Eye (tissue), 1 donor: ENCODE measurements at places on chromosomes 7 and 10.

- DNase-seq: peak; percentile 94
These were observed 22.6 kb upstream of the AKR1C3 start for GRCh38 chr10:5071411-5072198.

DNA sequence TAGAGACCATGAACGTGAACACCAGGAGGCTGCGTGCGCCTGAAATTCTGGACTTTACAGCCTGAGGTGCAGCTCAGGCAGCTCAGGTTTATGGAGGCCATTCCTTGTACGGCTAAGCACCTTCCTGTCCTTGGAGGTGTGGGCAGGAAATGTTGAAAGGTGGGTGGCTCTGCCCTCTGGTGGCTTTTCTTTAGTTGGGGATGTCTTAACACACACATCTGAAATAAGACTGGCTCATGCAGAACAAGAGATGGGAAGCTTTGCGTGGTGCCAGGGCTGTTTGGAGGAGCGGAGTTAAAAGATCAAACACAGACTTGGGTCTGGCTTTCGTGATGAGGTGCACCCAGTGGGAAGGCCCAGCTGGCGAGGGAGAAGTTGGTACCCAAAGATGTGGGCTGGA is 64.1 kb downstream of the DOCK1 start:
- no peak for DNase-seq

DNA sequence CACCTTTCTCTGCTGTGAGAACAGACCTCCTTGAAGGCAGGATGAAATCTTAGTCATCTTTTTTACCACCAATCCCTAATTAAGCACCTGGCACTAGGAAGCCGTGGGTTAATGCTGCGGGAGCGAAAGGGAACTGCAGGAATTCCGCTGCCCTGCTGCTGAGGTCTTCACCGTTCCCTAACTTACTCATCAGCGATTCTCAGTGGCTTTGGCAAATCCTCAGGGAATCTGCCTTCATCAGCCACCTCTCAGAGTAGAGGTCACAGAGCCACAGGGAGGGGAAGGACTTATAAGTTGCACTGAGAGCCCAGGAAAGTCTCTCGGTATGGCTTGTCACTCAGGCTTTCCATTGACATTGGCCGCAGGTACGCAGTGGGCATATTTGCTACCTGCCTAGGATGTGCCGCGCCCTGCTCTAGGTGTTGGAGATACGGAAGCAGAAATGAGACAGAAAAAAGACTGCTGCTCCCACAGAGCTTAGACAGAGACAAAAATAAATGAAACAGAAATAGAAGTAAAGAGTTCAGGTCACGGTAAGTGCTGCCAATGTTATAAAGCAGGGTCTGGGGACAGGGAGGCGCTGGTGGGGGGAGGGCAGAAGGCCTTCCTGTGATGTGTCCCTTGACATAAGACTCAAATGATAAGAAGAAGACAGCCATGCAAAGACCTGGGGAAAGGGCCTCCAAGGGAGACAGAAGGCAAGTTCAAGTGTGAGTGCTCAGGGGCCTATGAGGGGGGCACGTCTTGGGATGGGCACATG is 72.6 kb upstream of the OPALIN start:
- DNase-seq: no peak

DNA sequence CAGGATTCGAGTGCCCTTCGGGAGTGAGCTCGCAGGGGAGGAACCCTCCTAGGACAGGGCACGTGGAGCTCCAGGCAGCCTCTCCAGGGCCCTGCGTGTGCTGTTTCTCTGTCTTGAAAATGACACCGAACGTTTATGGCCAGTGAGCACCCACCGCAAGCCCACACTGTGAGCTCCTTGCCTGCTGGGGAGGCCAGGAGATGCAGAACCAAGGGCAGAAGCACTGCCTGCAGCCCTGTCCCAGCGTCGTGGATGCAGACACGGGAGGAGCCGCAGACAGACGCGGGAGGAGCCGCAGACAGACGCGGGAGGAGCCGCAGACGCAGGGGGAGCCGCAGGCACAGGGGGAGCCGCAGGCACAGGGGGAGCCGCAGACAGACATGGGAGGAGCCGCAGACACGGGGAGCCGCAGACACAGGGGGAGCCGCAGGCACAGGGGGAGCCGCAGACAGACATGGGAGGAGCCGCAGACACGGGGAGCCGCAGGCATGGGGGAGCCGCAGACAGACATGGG is 314.4 kb downstream of the PTPRN2 start:
- DNase-seq: no peak

- DNase-seq: no peak
These were observed 68.4 kb upstream of the PDCD4 start for GRCh38 chr10:110803239-110803749.

DNA sequence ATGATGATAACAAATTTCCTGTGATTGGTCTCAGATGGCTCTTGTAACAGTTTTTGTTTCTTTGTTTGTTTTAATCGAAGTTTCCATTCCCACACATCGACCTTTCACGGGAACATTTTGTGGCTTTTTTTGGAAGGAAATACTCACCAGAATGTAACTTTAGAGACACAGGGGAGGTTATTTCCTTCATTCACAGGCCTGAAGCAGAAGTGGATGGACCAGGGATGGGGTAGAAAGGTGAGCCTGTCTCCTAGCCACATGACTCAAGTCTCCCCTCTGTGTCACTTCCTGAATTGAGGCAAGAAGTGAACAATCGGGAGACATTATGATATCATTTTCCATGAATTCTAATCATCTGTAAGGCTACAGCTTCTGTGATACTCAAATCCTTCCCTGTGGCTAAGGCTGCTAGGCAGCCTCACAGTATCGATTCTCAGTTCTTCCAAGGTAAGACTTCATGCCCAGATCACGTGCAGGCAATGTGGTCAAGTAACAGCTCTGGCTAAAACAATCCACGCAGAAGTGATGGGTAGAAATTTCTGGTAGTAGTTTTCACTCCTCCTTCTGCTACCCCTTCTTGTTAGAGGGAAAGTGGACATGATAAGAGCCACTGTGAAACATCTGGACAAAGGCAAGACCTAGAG is 203.9 kb upstream of the NEBL start:
- DNase-seq: no peak

DNA sequence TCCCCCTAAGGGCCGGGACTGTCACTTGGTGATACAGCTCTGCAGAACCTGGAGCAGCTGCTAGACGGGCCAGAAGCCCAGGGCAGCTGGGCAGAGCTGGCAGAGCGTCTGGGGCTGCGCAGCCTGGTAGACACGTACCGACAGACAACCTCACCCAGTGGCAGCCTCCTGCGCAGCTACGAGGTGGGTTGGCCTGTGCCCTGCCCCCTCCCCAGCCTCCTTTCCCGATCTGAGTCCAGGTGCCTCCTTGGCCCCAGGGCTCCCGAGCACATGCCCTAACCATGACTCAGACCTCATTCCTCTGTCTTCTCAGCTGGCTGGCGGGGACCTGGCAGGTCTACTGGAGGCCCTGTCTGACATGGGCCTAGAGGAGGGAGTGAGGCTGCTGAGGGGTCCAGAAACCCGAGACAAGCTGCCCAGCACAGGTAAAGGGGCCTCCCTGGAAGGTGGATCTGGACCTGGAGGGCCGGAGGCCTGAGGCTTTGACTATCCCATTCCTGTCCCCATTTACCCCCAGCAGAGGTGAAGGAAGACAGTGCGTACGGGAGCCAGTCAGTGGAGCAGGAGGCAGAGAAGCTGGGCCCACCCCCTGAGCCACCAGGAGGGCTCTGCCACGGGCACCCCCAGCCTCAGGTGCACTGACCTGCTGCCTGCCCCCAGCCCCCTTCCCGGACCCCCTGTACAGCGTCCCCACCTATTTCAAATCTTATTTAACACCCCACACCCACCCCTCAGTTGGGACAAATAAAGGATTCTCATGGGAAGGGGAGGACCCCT is 6.4 kb downstream of the NFKB2 start:
- no peak for DNase-seq

GRCh38 chr7:149787428-149788299 is 14.3 kb upstream of the ZNF467 start:
- DNase-seq: peak; percentile 52

DNA sequence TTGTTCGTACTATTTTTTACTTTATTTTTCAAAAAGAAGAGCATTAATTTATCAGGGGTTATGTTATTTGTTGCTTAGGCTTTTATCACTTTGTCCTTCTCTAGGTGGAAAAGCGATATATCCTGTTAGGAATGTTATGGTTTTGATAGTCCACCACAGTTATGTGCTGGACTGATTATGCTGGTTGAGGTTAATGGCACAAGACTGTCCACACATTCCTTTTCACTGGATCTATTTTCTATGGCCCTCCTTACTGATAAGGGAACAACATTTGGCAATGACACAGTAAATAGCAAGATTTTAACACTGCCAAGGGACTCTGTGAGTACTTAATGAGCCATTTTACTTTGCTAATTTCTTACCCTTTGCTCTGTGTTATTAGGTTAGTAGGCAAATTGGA is 1212.3 kb downstream of the NXPH1 start:
- DNase-seq: no peak

DNA sequence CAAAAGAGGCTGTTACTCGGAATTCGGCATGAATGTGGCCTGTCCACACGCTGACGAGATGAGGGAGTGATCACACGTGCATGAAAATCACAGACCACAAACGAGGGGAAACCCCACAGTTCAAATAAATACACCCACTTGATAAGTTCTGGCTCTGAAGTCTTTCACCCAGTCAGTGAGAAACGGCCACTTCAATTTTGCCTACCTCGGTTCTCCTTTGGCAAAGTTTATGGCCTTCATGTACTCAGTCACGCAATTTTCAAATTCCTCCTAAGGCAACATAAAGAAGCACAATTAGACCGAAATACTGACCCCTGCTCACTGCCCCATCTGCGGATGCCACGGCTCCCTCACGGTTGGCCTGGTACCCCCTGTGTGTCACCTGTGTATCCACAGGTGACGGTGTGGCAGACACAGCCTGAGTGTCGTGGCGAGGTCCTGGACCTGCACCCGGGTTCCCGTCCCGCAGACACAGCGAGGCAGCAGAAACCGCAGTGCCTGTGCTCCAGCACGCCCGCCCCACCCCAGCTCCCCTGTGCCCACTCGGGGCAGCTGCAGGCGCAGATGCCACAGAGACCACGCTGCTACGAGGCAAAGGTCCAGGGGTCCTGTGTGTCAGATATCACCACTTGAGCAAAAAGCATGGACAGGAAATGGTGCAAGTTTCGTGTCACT is 1.4 kb downstream of the CFAP46 start:
- DNase-seq: no peak

DNA sequence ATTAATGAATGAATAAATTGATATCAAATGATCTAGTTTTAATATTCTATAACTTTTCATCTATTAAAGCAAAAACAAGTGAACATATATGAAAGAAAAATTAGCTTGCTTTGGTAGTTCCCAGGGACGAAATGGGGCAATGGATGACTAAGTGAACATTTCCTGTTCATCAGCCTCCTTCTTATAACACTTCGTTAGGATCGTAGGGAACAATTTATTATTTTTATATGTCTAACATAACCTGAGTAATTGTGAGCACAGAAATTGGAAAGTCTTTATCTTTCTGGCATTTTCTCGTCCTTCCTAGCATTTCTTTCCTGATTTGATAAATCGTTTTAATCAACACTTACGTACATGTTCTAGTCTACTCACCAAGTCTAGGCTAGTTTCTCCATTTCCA is 59.1 kb upstream of the PPP1R3C start:
- no peak for DNase-seq

DNA sequence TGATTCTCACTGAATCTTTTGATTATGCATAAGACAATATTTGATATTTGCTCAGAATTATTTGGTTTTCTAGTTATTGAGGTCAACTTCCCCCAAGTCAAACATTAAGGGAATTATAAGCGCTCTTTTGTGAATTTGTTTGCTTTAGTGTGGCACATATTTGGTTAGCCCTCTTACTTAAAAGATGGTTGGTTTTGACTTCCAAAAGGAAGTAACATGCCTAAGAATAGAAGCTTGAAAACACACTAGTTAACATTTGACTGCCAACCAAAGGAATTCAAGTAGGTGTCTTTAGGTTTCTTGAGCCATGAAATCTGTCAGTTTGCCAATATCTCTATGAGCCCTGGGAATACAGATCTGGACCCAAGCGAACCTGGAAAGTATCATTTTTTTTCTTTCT is 24.9 kb downstream of the STEAP4 start:
- DNase-seq: no peak

- peak; percentile 84 for DNase-seq
These were observed 34.9 kb upstream of the STEAP1 start for GRCh38 chr7:90119178-90119971.

GRCh38 chr10:5356302-5356763 is 8.4 kb upstream of the UCN3 start:
- no peak for DNase-seq

- no peak for DNase-seq
These were observed 52.6 kb upstream of the BET1 start for GRCh38 chr7:94056796-94057207.

DNA sequence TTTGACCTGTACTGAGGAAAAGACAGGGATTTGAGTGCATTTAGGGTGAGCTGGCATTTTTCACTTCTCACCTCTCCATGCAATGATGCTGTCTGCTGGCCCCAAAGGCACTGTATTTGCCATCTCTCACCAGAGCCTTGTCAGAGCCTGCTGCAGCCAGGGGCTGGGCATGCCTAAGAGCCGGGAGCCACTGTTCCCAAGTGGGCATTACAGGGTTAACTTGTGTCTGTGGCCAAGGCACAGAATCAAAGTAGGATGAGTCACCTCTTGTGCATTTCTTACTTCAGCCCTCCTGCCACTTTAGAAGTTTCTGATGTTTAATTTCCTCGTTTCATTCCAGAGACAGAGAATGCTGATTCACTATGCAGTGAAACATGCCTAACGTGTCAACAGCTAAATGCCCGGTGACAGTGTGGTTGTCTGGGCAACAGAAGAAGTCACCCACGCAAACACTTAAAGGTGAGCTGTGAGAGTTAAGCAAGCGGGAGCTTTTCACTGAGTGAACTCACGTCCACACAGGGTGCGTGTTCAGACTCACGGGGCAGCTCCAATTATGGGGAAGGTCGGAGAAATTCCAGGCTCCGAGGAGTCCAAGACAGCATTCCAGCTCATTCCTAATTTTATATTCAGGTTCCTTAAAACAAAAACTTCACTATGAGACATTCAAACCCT is 57.1 kb upstream of the IGFBP3 start:
- peak; percentile 61 for DNase-seq

- peak; percentile 61 for DNase-seq
These were observed 609 bp downstream of the KLRG2 start for GRCh38 chr7:139482662-139483466.

DNA sequence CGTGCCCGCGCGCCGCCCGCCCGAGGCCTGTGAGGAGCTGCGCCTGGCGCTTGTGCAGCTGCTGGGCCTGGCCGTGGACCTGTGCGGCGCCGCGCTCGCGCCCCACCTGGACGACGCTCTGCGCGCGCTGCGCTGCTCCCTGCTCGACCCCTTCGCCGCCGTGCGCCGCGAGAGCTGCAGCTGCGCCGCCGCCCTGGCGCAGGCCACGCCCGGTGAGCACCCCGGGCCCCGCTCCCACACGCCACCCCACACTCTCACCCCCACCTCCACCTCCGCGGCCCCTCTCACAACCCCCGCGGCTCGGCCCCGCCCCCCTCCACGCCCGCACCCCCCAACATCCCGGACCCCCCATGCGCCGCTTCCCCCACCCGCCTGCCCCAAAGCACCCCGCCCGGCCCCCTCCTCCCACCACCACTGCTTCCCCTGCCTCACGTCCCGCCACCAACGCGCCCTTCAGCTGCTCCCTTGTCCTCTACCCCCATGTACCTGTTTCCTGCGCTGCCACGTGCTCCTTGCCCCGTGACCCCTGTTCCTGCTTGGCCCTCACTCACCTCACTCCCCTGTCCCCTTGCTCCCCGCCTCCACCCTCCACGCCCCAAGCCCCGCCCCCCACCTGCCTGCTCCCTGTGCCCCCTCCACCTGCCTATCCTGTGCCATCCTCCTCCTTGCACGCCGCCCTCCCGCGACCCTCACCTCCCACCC is at the start of gene PRKAR1B:
Gene PRKAR1B (minus strand): TSS at position 178 of the 702 bp plus-strand sequence. CDS start 15,776 bp downstream, outside the sequence.
- no peak for DNase-seq

GRCh38 chr10:128080641-128081040 is 45.6 kb downstream of the MKI67 start:
- no peak for DNase-seq
